ENCODE measurements at places on chromosomes 12 and 14.

- DNase-seq = no peak
Measured at GRCh38 chr12:229441-230191, 15.7 kb upstream of the SLC6A12 start.

DNA sequence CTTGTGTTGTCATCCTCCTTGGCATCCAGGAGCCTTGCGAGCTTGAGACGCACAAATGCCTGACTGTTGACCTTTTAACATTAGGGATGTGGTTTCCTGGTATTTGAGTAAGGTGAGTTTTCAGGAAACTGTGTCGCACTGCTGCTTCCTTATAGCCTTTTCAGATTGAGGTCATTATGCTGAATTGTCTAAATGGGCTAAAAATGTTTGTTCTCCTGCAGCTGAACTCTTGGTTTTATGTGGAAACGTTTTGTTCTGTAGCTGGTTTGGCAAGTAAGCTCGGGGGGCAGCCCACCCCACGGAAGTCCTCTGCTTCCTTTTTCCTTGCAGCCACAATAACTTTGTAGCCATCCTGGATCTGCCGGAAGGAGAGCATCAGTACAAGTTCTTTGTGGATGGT, 5.7 kb downstream of the PRKAB1 start:
- DNase-seq = no peak

GRCh38 chr14:79701371-79701770, 509.9 kb downstream of the DIO2 start:
- DNase-seq = no peak

DNA sequence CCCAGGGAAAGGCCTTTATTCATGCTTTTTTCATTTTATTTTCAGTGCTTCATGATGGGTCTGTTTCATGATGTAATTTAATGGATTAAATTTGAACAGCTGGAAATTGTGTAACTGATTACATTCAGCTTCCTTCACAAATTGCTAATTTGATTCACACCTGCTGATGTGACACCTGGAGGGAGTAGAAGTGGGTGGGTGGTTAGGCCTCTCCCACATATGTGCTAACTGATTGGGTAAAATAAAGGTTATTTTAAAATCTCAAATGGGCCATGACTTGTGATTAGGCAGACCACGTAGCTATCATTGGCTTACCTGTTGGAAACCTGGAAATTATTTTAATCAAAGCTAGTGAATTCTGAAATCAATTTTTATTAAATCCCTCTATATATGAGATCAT, 142.1 kb downstream of the GXYLT1 start:
- DNase-seq = no peak

DNA sequence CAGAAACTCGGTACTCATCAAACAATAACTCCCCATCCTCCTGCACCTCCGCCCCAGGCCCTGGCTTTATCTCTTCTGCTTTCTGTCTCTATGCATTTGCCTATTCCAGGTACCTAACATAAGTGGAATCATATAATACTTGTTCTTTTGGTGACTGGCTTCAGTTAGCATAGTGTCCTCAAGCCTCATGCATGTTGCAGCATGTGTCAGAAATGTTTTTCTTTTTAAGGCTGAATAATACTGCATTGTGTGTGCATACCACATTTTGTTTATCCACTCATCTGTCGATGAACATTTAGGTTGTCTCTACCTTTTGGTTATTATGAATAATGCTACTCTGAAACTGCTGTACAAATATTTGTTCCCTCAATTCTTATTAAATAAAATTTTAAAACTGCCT, 117.1 kb downstream of the KICS2 start:
- no peak for DNase-seq

DNA sequence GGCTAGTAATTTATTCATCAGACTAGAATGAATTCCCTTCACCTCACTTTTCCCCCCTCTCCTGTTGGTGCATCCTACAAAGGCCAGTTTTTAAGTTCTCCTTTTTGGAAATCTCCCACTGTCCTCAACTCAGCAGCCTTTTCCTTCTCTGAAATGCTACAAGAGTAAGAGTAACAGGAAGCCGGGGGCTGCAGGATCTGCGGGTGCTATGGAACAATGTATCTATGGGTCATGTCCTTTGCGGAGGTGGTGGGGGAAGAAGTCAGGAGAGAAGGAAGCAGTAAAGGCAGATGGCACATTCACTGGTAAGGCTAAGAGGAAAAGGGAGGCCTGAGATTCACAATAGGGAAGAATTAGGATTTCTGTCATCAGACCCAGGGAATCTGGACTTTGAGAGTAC, 22.2 kb upstream of the TESC start:
- no peak for DNase-seq

DNA sequence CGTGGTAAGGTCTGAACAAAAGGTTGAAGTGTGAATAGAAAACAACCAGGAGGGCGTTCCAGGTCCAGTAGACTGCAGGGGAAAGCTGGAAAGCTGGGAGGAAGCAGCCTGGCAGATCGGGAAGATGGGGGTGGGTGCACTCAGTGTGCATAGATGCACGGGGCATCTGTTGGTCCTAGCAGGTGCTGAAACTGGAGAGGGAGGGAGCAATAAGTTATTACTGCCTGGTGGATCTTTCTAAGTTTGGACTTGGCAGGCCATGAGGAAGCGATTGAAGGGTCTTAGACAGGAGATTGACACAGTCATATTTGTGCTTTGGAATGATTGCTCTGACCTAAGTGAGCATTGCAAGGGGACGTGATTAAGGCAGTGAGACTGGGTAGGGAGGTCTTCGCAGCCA, 194.4 kb downstream of the EFCAB11 start:
- no peak for DNase-seq

- no peak for DNase-seq
Measured at GRCh38 chr14:49050822-49051221, 535.4 kb downstream of the RPS29 start.

DNA sequence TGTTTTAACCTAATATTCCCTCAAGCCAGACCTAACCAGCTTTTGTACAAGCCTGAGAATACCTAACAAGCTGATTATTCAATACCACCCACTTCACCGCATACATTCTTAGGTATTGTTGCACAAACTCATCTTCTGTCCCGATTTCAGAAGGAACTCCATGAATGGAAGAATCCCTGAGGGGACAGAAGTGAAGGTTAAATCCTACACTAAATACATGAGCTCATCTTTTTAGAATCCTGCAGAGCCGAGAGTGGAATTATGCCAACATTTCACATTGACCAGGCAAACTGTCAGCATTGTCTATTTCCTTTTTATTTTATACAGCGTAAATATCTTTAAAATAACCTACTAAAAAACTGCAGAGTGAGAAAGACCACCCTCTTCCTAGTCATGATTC, 140.7 kb upstream of the PRICKLE1 start:
- no peak for DNase-seq

- no peak for DNase-seq
Measured at GRCh38 chr14:50063876-50064420, 52.4 kb downstream of the VCPKMT start.

GRCh38 chr12:115320967-115321366, 637.0 kb upstream of the TBX3 start:
- no peak for DNase-seq

GRCh38 chr12:109458771-109459208, 18.3 kb downstream of the KCTD10 start:
- no peak for DNase-seq

DNA sequence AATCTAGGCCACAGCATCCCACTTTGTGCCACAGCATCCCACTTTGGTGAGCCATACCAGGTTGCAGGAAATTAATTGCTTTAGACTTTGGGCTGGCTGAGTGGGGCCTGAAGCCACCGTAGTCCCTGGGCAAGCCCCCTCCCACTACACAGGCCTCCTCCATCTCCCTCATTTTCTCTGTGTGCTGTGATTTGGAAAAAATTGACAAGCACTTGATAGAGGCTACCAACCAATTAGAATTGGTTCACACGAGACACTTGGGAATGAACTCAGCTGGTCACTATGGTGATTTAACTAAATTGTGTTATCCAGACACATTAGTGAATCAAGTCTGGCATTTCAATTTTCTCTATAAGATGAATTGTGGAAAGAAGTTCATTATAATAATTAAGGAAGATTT, 481.1 kb downstream of the DIO2 start:
- no peak for DNase-seq

DNA sequence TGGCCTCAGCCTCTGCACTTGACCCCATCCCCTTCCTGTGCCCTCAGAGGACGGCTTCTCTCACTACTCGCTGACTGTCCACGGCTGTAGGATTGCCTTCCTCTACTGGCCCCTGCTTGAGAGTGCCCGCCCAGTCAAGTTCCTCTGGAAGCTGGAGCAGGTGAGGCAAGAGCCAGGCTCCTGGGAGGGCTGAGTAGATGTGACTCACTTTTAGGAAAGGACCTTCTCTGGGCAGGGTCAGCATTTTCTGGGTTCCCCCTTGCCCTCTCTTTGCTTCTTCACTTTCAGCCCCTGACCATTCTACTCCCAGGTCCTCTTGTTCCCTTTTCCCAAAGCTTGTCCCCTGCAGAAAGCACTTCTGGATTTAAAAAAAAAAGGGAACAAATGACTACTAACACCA, 7.7 kb downstream of the CLSTN3 start:
- DNase-seq = no peak

DNA sequence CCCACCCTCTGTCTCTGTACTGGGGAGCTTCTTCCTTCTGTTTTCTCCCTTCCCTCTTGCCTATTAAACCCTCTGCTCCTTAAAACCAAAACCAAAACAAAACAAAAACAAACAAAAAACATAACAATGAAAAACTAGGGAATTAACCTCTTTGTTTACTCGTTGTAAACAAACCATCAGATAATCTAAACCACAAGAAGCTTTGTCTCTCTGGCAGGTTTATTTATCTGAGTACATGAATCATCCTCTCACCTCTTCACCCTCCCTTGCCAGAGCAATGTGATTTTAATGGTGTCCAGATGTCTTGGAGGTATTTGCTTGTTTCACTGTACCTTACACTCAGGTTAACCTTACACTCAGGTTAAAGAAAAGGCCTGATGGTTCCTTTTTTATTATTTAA, 66.1 kb downstream of the DYRK2 start:
- DNase-seq = no peak

- DNase-seq = no peak
Measured at GRCh38 chr12:125092108-125092871, 27.1 kb downstream of the AACS start.

- DNase-seq = no peak
Measured at GRCh38 chr12:58995666-58996363, 75.5 kb upstream of the LRIG3 start.

All from hematopoietic multipotent progenitor cell treated with erythropoietin and hydrocortisone succinate and interleukin-3 and kit ligand, for 15 days (in vitro differentiated cells).